Right forelimb (tissue), 1 donor: ENCODE measurements at places on chromosomes 4 and X.

- no peak for DNase-seq
Observed at GRCh38 chr4:173801876-173802661, 272.0 kb upstream of the HAND2 start.

DNA sequence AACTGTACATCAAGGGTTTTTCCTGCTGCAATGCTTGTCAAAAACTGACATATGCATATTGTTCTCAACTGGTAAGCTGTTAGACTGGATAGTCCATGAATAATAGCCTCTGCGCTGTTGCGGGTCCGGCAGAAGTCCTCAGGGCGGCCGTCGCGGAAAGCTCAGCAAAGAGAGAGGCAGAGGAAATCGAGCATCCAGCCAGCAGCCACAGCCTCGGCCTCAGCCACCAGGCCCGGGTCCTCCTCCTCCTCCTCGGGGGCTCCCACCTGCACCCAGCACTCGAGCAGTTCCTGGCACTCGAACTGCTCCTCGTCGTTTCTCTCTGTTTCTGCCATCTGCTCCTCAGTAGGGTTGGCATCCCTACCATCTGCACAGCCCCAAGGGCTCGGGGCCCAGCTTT, 53.7 kb downstream of the UPRT start:
- no peak for DNase-seq

DNA sequence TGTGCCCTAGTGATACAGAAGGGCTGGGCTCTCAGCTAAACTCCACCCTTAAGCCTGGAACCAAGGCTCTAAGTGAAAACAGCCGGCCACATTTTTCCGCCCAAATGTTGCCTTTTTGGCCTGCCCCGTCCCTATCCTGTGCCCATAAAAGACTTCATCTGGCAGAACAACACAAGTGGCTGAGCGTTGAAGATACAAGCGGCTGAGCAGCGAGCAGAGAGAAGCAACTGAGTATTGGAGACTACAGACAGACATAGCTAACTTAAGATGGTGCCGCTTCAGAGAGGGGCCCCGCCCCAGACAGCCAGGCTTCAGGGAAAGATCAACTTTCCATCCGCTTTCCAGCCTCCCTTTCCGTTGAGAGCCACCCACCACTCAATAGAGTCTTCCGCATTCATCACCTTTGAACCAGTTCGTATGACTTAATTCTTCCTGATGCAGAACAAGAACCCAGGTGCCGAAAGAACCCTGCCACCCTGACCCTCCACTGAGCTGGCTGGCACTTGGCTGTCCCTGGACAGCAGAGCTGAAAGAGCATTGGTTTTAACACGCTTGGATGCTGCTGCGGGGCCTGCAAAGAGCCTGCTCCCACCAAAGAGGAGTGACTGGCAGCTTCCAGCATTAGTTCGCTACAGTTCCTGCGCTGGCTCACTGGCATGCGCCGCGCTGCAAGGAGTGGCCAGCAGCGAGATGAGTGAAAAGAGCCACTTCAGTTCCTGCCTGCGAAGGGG, 853.2 kb upstream of the INTU start:
- no peak for DNase-seq

- no peak for DNase-seq
Observed at GRCh38 chr4:159023741-159024140, 79.1 kb upstream of the RAPGEF2 start.

GRCh38 chrX:13932416-13932815, 97.3 kb downstream of the GEMIN8 start:
- no peak for DNase-seq
